NCI-H1436 treated with DMSO at 0.1 percent for 48 hours (cell line): ENCODE measurements at places on chromosomes 11 and 22.

GRCh38 chr11:133927690-133928627 lies 28.8 kb downstream of the IGSF9B start:
- DNase-seq, result no peak

GRCh38 chr11:9601037-9601875 lies 27.8 kb downstream of the WEE1 start:
- no peak for DNase-seq

GRCh38 chr22:43827003-43827735 lies 15.1 kb upstream of the EFCAB6 start:
- no peak for DNase-seq

DNA sequence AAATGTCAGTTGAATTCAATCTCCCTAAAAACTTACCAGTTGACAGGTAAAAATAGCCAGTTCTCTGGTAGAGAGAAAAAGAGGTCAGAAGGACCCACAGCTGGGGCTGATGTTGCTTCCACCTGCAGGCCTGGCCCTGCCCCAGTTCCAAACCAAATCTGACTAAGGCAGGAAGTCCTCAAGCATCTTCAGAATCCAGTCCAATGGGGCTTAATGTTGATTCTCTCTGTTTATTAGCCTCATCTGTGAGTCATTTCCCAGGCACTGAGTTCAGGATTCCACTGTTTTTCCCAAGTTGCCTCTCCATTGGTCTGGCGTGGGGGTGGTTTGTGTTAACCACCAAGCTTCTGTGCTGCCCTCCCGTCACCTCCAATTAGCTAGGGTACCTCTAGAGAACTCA lies 601.8 kb downstream of the INSC start:
- no peak for DNase-seq
